NCI-H2081 treated with DMSO at 0.1 percent for 48 hours (cell line): ENCODE measurements at places on chromosomes 5 and 9.

- DNase-seq, result no peak
Measured at GRCh38 chr5:180166176-180166575, 42.8 kb downstream of the RASGEF1C start.

GRCh38 chr5:39113354-39113953 is 39.3 kb upstream of the RICTOR start:
- DNase-seq, result no peak

DNA sequence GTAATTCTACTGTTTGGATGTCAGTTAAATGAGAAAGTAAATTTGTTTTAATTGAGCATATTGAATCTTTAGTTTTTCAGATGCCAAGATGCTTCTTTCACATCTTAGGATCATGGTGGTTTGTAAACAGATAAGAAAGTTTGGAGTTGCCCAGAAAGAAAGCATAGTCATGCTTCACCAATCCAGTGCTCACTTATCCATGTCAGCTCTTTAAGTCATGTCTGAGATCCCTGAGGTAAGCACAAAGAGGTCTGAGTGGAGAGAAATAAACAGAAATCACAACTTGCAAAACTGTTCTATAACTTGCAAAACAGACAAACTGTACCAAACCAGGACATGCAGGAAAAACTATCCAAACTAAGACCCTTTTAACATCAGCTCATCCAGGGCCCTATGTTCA is 87.7 kb downstream of the OSTF1 start:
- DNase-seq, result no peak

DNA sequence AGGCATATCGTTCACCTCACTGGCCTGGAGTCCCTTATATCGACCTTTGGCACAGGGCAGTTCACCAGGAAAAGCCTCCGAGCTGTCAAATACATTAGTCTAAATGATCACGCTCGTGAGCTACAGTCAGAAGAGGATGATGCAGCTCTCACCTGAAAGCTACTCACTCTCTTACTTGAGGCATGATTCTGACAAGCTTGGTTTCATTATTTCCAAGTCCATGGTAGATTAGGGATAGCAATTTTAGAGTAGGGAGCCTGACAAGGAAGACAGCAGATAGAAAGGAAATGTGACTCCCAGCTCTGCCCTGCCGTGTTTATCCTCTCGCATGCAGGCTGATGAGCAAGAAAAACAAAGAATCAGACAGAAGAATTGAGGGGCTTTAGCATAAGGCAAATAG is 98.0 kb upstream of the MAP1B start:
- DNase-seq, result no peak

- no peak for DNase-seq
Measured at GRCh38 chr9:116800885-116801284, 113.8 kb downstream of the TRIM32 start.

- DNase-seq, result no peak
Measured at GRCh38 chr5:83475391-83475863, 3.9 kb downstream of the VCAN start.

- no peak for DNase-seq
Measured at GRCh38 chr5:118604106-118604505, 384.2 kb downstream of the DTWD2 start.

DNA sequence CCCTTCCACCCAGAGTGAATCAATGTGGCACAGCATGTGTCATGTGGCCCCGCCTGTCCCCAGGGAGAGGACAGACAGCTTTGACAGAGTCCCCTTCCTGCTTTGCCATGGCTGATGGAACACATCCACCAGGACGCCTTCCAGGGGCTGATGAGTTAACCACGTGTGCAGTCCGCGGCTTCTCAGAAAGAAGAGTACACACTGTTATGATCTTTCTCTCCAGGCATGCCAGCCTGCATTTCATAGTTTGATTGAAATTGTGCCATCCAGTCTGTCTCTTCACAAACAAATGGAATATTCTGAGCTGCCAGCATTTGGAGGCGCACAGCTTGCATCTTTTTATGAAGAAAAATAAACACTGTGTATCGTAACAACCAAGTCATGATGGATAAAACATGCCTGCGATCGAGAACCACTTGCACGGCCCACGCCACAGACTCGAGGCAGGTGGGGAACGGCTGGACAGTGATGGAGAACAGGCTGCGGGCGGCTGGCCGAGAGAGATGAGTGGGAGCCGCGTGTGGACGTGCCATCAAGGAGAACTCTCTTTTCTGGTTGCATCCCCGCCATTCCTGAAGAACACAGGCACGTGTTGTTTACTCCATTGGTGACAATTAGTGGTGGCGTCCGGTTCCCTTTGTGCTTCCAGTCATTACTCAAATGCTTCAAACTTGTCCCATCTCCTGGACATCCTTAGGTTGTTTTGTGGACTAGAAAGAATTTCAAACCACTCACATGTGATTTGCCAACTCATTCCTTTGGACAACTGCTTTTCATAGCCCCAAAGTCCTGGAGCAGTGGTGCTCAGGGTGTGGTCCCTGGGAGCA is 220.2 kb downstream of the AGTPBP1 start:
- no peak for DNase-seq

GRCh38 chr5:53515988-53516387 is 35.6 kb downstream of the FST start:
- DNase-seq, result no peak

GRCh38 chr5:147098233-147098790 is 136.5 kb upstream of the STK32A start:
- no peak for DNase-seq

- DNase-seq, result no peak
Measured at GRCh38 chr5:176187276-176188062, 50.8 kb upstream of the SIMC1 start.

GRCh38 chr5:172668594-172669071 is 27.6 kb downstream of the NEURL1B start:
- DNase-seq, result no peak
